Thyroid gland (tissue), 4 donors: ENCODE measurements at places on chromosomes 7 and 10. TPM values are rescaled to one million over a fixed set of nuclear protein-coding genes. Genes with fewer than 3 reads are reported as not detected.

- peaks cover 54% of the 10 kb centered on the region for H3K4me1 ChIP-seq
- no peak overlapping the region for H3K4me3 ChIP-seq
- no peaks in the 10 kb centered on the region for H3K36me3 ChIP-seq
- H3K27me3 ChIP-seq = no peaks in the 10 kb centered on the region
- peak overlapping the region; percentile 38 for H3K27ac ChIP-seq
Observed at GRCh38 chr7:95547361-95548348, 48.7 kb downstream of the PDK4 start.

GRCh38 chr7:100789055-100789454 lies 38.3 kb downstream of the EPHB4 start:
- no peak for DNase-seq
- no peaks in the 10 kb centered on the region for H3K4me1 ChIP-seq
- no peak overlapping the region for H3K27ac ChIP-seq

GRCh38 chr7:127877951-127878350 lies 153.3 kb downstream of the LRRC4 start:
- H3K4me1 ChIP-seq = no peaks in the 10 kb centered on the region
- H3K27me3 ChIP-seq = no peaks in the 10 kb centered on the region
- DNase-seq = no peak
- no peak overlapping the region for H3K4me3 ChIP-seq
- no peak overlapping the region for H3K27ac ChIP-seq

DNA sequence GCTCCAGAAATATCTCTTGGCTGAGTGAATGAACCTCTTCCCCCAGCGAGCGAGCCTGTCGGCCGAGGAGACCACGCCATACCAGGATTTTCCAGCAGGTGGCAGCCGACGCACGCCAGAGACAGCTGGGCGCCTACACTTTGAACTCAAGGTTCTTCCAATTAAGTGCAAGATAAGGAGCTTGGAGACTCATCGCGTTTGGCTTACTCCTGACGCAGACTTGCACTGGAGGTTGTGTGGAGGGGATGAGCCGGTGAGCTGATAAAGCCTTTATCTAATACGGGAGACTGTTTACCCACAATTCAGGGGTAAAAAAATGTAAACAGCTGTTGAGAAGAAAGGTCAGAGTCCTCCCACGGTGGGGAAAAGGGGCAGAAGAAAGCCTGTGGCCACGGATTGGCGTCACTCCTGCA lies 45.9 kb upstream of the EMX2 start:
- no peaks in the 10 kb centered on the region for H3K4me1 ChIP-seq
- no peak overlapping the region for H3K4me3 ChIP-seq
- H3K27me3 ChIP-seq = no peaks in the 10 kb centered on the region
- no peaks in the 10 kb centered on the region for H3K36me3 ChIP-seq

The RFC2 gene
- 11.4 TPM for total RNA-seq
